IMR-90 (cell line): ENCODE measurements at places on chromosomes 16 and 17. TPM values are rescaled to one million over a fixed set of nuclear protein-coding genes. Genes with fewer than 3 reads are reported as not detected.
A peak's percentile ranks its signal among the peaks of the same experiment; 100 is the strongest.

GRCh38 chr16:58574895-58575294, 54.7 kb downstream of the CNOT1 start:
- no peak for DNase-seq

- no peak for DNase-seq
Observed at GRCh38 chr16:62130101-62130500, 93.9 kb upstream of the CDH8 start.

- peak; percentile 63 for DNase-seq
Observed at GRCh38 chr16:89256651-89257254, 39.2 kb downstream of the ZNF778 start.

- DNase-seq = no peak
Observed at GRCh38 chr16:2270588-2271470, 2.9 kb upstream of the RNPS1 start.

- DNase-seq = peak; percentile 59
Observed at GRCh38 chr16:70688246-70688742, 2.4 kb upstream of the MTSS2 start.

DNA sequence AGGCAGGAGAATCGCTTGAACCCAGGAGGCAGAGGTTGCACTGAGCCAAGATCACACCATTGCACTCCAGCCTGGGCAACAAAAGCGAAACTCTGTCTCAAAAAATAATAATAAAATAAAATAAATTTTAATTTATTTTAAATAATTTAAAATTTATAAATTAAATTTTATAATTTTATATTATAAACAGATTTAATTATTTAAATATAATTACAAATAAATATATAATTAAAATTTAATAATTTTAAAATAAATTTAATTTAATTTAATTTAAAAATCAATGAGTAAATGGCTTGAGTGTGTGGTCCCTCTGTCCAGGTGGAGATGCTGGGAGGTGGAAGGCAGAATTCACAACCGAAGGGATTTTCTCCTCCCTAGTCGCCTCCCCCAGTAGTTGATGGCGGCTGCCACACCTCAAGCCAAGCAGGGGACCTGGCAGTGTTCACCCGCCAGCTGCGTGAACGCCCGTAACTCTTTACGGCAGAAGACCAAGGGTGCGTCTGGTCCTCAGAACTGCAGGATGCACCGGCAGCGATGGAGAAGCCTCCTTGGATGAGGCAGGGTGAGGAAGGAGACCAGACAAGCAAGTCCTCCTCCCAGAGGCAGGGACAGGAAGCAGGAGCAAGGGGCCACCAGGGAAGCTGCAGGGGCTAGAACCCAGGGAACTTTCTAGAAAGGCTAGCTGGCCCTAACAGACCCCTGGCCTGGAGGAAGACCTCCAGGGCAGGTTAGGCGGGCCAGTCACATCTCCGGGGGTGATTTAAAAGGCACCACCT, 22.9 kb upstream of the KRT17 start:
- no peak for DNase-seq

DNA sequence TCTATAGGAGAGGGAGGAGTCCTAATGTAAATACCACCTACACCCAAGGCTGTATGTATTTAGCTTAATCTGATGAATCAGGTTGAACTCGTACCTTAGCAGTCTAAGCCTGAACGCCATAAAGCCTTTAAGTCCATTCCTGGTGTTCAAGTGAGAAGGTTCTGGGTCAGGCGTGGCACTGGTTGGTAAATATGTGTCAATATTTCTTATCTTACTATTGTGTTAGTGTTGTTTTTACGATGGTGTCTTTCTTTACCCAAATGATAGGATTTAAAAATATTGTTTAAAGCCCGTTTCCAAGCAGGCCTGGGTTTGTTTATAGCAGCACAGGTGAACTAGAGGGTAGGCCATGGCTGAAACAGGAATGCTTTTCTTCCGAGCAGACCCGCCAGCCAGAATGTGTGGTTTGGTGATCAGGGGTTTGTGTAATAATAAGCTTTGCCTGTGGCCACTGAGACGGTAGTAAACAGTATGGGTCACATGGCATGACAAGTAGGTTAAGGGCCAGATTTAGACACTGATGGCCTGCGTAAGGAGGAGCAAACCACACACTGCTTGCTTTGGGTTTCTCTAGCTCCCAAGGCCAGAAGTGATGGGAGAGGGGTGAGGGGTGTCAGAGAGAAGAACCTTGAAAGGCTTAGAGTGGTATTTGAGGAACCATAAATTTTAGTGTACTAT, 3.3 kb downstream of the TMEM94 start:
- DNase-seq = no peak

DNA sequence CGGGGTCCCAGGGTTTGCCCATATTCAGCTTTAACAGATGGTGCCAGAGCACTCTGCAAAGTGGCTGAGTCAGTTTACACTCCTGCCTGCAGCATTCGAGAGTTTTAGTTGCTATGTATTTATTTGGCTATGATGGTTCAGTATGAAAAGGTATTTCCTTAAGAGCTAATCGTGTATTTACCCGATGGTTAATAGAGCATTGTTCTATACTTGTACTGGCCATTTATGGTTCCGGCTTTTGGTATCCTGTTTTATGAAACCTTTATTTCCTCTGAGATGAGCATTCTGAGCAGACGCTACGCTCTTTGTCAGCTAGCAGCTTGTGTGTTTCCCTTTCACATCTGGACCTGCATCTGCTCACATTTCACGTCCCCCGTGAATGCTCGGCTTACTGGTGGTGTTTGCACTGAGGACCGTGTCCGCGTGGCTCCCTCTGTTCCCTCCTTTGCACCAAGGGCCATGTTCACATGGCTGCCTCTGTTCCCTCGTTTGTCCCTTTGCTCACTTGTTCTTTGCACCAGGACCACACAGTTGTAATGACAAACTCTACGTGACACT, 149.1 kb upstream of the CHMP6 start:
- DNase-seq = no peak

GRCh38 chr17:45730192-45730591, 53.9 kb upstream of the CRHR1 start:
- DNase-seq = no peak

DNA sequence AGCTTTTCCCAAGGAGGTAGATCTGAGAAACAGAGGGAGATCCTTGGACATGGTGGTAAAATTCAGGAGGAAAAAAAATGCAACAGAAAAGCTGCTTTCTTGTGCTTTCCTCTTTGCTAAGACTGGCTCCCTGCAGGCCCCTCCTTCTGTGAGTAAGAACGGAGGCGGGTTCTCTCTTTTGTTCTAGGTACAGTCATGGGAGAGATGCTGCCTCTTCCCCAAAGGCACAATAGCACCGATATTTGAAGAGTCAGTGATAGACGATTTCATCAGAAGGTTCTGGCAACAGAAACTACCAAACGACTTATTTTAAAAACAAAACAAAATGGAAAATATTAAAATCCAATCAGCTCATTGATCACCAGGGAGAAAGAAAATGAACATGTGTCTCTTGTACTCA, 32.6 kb upstream of the KIFC3 start:
- peak; percentile 34 for DNase-seq

DNA sequence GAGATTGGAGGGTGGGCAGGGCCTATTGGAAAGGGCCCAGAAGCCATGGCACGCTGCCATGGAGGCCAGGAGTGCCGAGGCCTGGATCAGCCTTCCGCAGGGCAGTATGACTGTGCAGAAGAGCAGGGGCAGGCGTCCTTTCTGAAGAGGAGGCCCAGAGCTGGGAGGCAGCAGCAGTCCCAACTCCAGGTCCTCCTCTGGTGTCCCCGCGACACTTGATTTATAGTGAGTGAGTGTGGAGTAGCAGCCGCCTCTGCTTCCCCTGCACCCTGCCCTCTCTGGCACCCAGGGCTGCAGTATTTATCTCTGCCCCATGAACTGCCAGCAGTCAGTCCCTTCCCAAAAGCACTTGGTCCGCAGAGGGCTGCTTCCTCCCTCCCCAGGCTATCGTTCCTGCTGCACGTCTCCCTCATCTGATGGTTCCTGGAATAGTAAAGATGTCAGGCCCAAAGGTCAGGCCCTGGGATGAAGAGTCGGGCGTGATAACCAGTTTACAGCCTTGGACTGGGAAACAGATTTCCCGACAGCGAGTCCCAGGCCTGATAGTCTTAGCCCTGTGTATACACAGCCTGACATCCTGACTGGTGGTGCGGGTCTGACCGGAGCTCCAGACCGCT, 32.9 kb downstream of the PGS1 start:
- DNase-seq = no peak

DNA sequence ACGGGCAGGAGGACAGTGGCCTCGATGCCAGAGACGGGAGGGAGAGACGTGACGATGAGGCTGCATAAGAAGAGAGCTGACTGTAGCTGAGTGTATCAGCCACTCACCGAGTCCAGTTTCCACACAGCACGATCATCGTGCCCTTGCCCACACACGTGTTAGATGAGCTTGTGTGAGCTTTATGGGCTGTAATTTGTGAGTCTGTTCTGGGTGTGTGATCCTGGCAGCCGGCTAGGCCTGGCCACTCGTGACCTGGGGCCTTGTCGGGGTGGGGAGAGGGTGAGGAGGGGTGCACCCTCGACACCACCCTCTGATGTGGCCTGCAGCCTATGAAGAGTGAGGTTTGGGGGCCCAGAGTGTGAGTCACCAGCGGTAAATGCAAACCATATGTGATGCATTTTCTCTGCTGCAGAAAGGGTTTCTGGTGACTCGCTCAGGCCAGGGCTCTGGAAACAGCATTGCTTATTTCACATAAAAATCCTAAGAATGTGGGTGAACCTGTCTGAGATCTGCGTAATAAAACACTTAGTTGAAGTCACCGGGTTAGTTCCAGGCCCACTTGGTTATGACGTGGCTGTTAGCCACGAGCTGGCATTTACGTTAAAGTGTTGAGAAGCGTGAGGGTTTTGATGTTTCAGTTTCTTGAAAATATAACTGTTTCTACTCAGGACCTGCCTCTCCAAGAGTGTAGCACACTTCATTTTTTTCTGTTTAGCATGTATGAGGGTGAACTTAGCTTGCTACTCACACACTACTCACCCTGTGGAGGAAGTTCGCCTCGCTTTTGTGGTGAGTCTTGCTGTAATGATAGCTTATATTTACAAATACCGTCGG, 4.2 kb downstream of the METRNL start:
- peak; percentile 99 for DNase-seq

GRCh38 chr16:8247993-8248392, 342.3 kb downstream of the TMEM114 start:
- DNase-seq = no peak

The PLA2G10 gene
- not detected in 2 replicates for total RNA-seq

The PKMYT1 gene
- total RNA-seq = 1.8 and 2.8 TPM in 2 replicates

The MATCAP1 gene
- total RNA-seq = 7.5 and 8.2 TPM in 2 replicates

The ATP1B2 gene
- not detected in 2 replicates for total RNA-seq

The OR4D1 gene
- not detected in 2 replicates for total RNA-seq

The TMEM235 gene
- total RNA-seq = not detected in 2 replicates
